ENCODE measurements at places on chromosomes 12 and 14.

- no peak for DNase-seq
These were observed 22.5 kb upstream of the C14orf132 start for GRCh38 chr14:96016501-96017160.

DNA sequence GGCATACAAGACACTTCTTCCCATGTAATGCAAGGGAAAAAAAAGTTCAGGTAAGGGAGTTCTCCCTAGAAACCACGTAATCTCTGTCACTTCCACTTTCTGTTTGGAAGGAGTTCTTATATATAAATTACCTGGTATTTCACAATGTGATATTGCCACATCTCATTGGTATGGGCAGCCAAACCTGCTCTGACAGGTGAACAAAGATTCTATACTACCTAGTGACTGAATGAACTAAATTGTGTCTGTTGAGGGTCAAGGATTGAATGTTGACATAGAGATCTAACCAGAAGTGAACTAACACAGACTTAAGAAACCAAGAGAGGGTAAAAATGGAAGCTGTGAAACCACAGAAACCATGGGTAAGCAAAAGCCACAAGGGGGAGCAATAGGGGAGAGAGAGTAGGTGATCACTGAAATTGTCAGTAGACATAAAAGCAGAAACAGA is 161.3 kb downstream of the RPL10L start:
- DNase-seq: no peak

DNA sequence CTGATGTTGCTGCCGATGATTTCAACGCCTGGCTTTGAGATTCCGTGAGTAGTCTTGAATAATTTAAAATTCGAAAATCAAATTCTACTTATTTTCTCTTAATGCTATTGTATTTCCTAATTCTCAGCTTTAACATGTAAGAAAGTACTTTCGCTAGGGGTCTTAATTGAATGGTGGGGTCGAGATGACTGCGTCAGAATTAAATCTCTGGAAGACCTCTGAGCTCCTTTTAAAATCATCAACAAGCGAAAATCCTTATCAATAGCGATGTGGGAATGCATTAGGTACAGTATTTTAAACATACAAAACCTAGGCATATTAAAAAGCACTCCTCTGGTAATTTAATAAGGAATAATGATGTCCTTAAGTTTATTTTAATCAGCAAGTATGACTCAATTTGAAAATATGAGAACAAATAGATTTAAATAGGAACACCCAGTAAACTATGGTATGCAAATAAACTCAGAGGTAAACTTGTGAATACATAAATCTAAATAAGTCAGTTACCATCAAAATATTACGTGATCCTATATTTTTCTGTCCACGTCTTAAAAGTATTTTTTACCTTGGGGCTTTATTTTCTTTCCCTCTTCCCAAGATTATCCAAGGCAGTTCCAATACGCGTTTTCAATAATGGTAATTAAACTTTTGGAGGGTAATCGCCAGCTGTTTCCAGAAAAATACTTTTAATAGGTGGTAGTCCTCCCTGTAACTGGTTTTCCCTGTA is 1.4 kb downstream of the FOXA1 start:
- DNase-seq: no peak

DNA sequence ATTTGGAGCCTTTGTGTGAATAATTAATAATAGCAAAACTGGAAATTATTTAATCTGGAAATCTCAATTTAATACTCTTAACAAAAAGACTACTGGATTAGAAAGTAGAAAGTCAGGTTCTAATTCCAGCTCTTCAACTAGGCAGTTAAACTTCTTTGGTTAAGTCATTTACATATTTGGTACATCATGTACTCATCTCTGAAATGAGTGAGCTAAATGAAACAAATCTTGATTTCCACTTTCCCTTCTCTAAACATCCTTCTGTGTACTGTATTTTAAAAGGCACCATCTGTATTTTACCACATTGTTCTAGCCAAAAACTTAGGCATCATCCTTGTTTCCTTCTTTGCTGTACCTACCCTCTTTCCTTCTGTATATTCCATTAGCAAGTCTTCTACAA is 26.9 kb downstream of the CRADD start:
- DNase-seq: no peak

DNA sequence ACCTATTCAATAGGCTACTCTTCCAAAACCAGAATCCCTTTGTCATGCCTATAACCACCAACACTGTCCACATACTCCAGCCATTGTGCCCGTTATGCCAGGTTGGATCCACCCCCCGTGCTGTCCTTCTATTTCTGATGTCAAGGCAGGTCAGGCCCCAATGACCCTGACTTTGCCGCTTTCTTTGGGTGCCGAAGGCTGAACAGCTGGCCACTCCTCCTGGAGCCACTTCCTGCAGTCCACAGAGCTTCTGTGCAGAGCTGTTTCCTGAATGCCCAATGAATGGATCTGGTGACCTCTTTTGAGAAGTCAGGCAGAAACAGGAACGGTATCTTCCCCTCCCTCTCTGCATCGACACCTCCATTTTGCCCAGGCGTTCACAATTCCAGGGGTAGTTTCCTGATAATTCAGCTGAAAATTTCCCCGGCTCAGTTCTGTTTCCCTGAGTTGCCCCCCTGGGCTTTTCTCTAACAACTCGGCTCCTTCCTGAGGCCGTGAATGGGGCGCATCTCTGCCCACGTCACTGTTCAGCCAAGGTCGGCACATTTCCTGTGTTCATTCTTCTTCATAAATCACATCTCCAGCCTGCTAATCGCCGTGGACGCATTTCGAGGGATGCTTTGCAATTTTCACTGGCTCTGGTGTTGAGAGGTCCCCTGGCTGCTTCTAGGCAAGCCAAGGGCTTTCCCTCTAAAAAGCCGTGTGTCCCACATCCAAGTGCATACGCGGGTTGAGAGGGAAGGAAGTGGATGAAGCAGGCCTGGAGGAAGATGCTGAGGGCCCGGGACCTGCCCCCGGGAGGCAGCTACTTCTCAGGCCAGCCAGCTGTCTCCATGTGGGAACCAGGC is 86.5 kb downstream of the PAPOLA start:
- DNase-seq: no peak

DNA sequence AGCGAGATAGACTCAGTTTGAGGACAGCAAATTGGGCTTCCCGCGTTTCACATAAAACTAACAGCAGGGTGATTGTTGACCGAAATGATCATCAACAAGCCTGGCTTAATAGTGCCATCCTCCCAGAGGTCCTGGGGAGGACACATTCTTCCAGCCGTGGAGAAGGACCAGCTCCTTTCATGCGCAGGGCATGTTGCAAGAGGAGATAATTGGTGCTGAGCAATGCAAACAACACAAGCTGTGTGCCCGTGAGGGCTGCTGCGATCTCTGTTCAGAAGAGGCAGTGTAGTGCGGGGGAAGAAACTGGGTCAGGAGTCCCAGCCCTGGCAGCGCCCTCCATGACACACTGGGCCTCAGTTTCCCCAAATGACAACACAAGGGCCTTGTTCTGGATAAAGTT is 54.3 kb downstream of the CCDC85C start:
- no peak for DNase-seq

- DNase-seq: no peak
These were observed 57.9 kb downstream of the PPP2R5C start for GRCh38 chr14:101819251-101819990.

DNA sequence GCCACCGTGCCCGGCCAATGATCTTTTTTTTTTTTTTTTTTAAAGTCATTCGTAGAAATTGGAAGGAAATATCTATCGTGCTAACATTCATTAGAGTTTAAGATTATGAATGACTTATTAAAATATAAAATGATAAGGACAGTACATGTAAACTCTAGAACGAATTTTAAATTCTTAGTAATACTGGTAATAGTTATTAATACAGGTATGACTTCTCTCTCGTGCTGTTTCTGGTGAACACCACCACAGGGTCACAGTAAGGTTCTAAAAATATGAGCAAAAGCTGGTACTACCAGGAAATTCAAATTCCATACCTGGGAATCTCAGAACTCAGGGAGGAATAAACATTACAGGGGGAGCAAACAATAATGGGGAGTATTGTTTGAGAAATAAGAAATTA is 26.2 kb downstream of the WNK1 start:
- DNase-seq: no peak

DNA sequence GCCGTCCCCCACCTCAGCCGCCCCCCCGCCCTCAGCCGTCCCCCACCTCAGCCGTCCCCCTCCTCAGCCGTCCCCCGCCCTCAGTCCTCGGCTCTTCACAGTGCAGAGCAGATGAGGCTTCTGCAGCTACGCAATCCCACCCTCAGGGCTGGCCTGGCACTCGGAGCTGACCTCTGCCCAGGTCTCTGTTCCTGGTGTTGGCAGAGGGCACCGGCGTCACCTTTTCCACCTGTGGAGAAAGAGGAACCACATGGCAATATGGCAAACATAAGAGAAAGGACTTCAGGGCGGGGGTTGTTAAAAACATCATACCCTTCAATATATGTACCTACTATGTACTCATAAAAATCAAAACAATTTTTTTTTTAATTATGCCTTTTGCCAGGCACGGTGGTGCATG is 45.8 kb downstream of the MLXIP start:
- no peak for DNase-seq

DNA sequence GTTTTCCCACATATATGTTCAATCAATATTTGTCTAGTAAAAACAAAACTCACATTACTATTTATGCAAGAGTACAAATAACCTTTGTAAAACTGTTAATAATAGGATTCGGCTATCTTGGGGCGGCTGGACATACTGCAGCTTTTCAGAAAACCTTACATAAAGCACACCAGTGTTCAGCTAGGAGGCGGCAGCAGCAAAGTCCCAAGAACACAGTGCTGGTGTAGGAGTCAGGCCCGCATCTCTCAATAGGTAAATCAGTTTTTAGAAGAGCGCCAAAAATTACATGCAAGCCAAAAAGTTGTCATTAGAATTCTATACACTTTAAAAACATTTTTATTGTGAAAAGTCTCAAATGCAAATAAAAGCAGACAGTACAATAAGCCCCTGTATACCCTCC is 37.5 kb downstream of the CCDC88C start:
- no peak for DNase-seq

DNA sequence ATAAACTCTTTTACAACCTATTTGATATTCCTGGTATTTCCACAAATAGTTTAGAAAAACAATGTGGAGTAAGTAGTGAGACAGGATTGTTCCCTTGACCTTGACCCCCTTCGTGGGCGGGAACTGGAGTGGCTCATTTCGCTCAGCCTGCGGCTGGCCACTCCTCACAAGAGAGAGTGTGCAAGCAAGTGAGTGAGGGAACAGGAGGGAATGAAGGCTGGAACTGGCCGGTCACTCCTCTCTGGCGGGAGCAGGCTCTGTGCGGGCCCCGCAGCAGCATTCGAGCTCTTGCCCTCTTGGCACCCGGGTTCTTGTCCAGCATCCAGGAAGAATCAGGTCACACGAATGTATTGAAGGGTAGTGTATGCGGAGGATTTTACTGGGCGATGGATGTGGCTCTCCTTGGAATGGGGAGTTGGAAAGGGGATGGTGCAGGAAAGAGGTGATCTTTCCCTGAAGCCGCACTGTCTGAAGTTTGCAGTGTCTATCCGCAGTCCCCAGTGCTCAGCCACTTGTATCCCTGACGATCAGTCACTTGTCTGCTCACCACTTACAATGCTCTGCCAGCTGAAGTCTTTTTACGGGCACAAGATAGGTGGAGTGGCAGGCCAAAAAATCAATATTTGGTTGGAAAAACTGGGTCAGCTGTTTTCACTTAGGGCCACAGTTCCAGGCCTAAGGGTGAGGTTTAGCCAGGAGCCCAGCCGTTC is 28.0 kb upstream of the TXNRD1 start:
- DNase-seq: no peak

Measured in LHCN-M2 (cell line).